ENCODE measurements at places on chromosomes 3 and 15.

- DNase-seq: no peak
These were observed 37.0 kb downstream of the SEMA6D start for GRCh38 chr15:47754312-47754711.

- peak; percentile 72 for DNase-seq
These were observed 18.6 kb downstream of the RNU5B-1 start for GRCh38 chr15:65323071-65323511.

- DNase-seq: no peak
These were observed 105.7 kb downstream of the IGF1R start for GRCh38 chr15:98753726-98754656.

- no peak for DNase-seq
These were observed 64.9 kb downstream of the CDIN1 start for GRCh38 chr15:36644191-36644896.

DNA sequence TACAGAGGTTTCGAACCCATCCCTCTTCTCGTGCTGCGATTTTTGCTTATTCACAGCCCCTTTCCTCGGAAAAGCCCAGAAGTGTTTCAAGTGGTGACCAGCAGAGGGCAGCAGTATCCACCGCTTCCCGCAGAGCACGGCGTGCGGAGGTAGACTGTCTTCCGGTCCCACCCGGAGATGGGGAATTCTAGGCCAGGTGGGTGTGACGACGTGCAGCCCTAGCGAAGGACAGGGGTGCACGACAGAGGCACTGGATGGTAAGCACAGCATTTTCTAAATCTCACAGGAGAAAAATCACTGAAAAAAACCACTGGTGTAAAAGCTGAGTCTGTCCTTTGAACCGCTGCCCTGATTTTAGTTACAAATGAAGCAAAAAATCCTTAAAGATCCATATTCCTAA, 7.4 kb upstream of the PSMD6 start:
- peak; percentile 30 for DNase-seq

GRCh38 chr15:63374686-63375520, 6.7 kb downstream of the CA12 start:
- DNase-seq: peak; percentile 54

DNA sequence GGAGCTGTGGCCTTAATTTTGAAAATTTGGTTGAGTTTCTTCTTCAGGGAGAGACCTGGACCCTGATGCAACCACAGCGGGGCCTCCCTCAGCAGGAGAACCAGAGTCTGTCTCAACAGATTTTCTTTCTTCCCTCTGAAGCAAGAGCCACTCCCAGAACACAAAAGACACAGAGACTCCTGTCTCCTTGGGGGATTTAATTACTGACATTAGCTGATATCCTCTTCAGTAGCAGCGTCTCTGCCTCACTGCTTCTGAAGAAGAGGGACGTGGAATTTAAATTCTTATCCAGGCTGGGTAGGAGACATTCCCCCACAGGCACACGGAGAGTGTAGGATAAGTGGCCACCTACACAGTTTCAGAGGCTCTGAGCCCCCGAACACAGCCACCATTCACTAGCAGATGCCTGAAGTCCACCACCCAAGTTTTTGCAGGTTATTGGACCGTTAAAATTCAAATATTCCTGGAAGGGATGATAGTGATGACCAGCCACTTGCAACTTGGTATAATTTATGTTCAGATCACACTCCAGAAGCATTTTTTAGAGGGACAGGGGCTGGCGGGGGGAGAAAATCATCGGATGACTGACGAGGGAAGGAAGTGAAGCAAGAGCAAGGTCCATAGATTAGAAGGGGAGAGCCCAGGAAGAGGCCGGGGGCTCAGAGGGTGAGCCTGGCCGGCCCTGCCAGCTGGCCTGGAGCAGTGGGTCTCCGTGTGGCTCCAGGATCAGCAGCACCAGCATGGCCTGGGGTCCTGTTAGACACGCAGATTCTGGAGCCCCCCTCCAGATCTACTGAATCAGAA, 109.7 kb downstream of the BDH1 start:
- DNase-seq: no peak

- no peak for DNase-seq
These were observed 64.8 kb upstream of the PRR20G start for GRCh38 chr3:127352612-127353011.

GRCh38 chr3:133159498-133160475, 121.6 kb downstream of the TMEM108 start:
- DNase-seq: no peak

DNA sequence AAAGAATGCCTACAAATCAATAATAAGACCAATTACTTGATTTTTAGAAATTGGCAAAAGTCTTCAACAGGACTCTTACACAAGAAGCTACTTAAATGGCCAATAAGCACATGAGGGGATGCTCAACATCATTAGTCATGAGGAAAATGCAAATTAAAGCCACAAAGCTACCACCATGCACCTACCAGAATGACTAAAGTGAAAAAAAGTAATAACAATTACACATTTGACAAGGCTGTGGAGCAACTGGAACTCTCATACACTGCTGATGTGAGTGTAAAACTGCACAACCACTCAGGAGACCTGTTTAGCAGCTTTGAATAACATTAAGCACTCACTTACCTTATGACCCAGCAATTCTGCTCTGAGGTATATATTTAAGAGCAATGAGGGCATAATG, 68.4 kb downstream of the PPCDC start:
- no peak for DNase-seq

GRCh38 chr3:61334783-61335182, 83.5 kb upstream of the FHIT start:
- no peak for DNase-seq

- DNase-seq: no peak
These were observed 101.2 kb downstream of the SMAD6 start for GRCh38 chr15:66803182-66803729.

GRCh38 chr15:56737791-56738190, 4.5 kb upstream of the ZNF280D start:
- DNase-seq: no peak

- DNase-seq: no peak
These were observed 30.0 kb downstream of the SLC6A11 start for GRCh38 chr3:10845839-10846656.

DNA sequence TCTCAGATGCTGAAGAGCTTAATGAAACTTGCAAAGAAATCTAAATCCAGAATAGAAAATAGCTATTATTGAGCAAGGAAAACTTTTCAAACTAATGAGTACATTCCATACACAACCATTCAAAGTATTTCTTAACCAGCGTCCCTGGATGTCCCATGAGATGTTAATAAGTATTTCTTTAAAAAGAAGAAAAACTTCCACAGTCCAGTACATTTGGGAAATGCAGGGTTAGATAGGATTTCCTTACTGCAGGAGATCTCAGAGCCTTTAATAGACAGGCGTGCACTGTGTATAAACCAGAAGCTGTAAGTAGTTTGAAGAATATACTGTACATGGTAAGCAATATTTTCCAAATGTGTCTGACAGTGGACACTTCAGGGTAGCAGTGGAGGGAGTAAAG, 29.6 kb upstream of the BHLHE40 start:
- no peak for DNase-seq

GRCh38 chr3:81601707-81602305, 159.6 kb downstream of the GBE1 start:
- DNase-seq: no peak

DNA sequence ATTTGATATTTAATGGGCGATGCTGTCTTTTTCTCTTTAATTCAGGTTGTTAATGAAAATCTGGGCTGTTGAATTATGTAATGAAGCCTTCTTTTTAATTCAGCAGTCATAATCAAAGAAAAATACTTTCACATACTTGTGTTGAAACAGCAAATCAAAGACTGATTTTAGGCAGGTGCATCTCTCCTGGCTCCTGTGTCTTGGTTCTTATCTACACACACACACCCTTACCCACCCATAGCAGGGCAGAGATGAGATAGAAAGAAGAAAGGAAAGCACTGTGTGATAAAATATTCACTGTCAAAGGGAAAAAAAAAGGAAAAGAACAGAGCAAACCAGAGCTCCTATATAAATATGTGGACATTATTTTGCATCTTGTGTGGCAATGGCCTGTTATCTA, 130.6 kb upstream of the CGNL1 start:
- no peak for DNase-seq

DNA sequence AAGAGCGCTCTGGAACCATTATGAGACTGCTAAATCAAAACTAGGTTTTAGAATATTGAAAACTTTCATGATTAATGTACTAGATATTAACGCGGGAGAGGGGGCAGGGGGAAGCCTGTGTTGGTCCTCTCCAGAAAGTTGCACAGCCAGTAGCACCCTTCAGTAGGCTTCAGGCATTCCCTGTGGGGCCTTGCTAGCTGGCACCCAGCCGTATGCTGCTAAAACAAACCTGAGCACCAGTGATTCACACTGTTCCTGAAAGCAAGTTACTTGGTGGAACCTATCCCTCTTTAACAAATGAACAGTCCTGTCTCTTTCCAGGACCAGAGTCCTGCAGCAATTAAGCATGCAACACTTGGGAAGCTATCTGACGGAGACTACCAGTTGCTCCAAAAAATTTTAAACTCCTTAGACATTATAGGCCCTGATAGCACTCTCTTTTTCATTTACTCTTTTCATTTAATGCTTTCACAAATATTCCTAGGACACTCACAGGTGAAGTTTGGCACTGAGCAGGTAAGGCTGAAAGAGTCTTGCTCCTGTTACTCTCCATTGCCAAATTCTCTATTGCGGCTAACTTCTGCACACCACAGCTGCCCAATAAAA, 1.2 kb upstream of the ATRIP start:
- DNase-seq: no peak

DNA sequence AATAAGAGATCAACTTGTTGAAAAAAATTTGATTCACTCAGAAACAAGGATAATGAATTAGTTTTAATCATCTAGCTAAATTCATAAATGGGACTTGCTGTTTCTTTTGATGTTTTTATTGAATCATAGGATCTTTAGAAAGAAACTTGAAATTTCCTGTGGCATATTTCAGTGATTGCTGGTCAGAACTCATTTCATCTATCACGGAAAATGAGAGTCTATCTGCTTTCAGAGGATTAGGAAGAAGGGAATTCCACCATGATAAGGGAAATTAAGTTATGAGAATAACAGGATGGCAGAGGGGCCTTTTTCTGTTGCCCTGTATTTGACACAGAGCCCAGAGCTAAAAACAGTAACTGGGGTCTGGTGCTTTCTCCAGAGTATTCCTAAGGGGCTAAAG, 44.9 kb upstream of the CCNL1 start:
- no peak for DNase-seq

GRCh38 chr3:119898478-119899191, 116.7 kb downstream of the NR1I2 start:
- DNase-seq: no peak

DNA sequence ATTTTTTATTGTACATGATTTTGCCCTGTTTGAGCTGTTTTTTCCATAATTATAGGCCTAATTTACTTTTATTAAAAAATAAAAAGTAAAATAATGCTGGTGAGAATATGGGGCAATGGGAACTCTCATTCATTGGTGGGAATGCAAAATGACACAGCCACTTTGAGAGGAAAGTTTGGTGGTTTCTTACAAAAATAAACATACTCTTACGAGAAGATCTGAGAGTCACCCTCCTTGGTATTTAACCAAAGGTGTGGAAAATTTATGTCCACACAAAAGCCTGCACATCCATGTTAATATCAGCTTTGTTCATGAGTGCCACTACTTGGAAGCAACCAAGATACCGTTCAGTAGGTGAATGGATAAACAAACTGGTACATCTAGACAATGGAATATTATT, 9.8 kb downstream of the MUC13 start:
- no peak for DNase-seq

DNA sequence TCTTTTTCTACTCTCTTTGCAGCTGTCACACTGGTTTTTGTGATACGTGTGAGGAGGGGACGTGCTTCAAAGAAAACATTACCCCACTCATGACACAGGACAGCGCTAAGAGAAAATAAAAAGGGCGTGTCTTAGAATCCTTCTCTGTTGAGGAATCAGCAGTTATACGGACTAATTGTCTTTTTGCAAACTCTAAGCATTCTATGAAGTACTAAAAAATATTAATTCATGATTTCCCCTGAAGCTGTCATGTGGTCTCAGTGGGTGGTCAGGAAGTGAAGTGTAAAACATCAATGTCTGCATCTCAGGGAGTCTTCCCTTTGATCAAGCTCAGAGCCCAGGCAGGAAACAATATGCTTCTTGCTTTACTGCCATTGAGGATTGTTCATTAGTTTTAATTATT, 117.5 kb upstream of the CRBN start:
- no peak for DNase-seq

GRCh38 chr3:87833039-87833377, 225.8 kb downstream of the CGGBP1 start:
- no peak for DNase-seq

DNA sequence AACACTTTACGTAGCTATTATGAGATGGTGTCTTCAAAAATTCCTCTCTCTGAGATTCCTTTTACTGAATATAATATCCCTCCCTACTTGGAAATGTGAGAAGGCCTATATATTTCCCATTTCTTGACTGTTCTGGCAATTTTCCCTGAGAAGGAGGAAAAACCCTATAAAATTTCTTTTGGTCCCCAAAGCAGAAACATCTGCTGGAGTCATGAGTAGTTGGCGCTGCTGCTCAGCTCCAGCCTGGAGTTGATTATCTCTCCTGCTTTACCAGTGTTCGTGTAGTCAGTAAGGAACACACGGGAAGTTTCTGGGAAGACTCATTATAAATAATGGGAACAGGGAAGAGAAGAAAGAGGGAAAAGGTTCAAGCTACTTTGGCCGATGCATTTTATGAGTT, 680.1 kb downstream of the EPHA3 start:
- no peak for DNase-seq

- no peak for DNase-seq
These were observed 444.7 kb downstream of the ERC2 start for GRCh38 chr3:56023546-56023945.

- no peak for DNase-seq
These were observed 664 bp upstream of the NR2C2 start for GRCh38 chr3:14946739-14947099.

DNA sequence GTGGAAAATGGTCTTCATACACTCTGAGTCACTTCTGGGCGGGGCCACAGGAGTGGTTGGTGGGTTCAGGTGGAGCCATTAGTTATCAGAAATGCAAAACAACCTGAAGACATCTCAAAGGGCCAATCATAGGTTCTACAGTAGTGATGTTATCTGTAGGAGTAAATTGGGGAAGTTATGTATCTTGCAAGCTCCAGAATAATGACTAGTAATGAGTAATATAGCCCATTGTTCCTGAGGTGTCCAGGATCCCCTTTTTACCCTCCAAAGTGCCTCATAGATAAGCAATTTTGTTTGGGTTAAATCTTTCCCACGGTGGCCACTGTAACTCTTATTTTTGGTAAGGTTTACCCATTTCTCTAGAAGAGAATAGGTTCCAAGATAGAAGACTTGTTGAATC, 91.7 kb downstream of the PIK3R4 start:
- no peak for DNase-seq

DNA sequence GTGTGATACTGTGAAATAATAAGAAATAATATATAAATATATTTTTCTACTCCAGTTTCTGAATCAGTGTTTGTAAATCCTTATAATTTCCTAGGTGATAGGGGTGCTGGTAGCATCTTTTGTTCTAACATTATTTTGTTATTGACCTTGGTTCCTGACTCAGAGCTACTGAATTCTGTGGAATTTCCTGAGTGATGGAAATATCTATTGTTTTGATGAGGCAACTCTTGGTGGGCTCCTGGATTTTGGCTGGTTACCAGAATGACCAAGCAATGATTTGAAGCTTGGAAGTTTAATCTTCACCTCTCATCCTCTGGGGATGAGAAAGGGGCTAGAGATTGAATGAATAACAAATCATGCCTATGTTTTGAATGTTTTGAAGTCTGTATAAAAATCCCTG, 377.3 kb downstream of the LPP start:
- no peak for DNase-seq

- DNase-seq: no peak
These were observed 11.5 kb downstream of the GXYLT2 start for GRCh38 chr3:72899349-72899765.

Measured in DMS 273 treated with DMSO at 0.1 percent for 48 hours (cell line).